ENCODE measurements at places on chromosomes 5 and 9.

DNA sequence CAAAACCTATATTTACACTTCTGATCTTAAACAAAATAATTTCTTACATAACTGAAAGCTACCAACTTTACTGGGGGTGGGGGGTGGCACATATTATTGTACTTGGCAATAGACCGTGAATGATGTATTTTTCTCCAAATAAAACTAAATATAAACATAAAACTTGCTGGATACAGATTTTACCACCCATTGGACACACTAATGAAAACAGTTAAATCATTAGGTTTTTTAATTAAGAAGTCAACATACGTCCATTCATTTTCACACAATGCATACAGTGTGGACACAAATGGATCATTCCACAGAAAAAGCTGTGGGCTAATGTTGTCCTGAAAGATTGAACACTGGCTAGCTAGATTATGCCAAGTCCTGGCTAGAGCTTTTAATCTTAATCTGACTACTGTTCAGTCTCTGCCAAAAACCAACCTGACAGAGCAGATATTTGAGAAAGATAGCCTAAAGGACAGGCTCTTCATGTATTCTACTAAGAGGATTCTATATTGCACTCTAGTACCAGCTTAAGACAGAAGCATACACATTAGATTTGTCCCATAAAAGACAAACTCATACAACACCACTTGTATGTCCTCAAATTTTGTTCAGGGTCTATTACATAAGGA is 118.1 kb downstream of the SIL1 start:
- no peak for DNase-seq

- no peak for DNase-seq
Measured at GRCh38 chr5:180803181-180804128, 849 bp upstream of the MGAT1 start.

- DNase-seq = peak; percentile 91
Measured at GRCh38 chr9:134403682-134404301, 77.5 kb downstream of the RXRA start.

DNA sequence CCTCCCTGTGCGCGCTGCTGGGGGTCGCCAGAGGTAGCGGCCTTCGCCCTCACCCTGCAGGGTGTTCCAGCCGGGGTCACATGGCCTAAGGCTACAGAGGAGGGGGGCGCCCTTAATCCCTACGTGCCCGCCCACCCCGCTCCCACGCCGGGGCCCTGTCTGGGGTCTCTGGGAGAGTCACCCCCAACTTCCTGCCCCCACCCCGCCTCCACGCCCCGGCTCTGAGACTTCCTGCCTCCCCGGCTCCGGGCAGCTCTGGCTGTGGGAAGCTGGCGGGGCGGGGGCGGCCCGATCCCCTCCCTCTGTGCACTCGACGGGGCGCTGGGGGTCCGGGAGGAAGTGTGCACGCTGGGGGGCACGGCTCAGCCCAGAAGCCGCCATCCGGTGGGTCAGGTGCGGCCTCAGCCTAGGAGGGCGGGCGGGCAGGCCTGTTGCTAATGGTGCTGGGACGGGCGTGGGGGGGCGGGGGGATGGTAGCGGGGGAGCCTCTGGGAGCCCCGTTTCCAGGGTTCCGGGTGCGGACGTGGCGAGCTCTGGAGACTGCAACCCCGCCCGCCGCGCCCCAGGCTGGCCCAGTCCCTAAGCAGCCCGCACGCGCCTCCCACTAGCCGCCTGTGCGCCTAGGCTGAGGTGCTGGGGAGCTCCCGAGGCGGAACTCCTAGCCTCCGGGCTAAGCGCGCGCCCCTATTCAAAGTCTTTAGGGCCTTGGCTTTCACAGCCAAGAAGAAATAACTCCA is 61.6 kb downstream of the CXXC5 start:
- peak; percentile 28 for DNase-seq

DNA sequence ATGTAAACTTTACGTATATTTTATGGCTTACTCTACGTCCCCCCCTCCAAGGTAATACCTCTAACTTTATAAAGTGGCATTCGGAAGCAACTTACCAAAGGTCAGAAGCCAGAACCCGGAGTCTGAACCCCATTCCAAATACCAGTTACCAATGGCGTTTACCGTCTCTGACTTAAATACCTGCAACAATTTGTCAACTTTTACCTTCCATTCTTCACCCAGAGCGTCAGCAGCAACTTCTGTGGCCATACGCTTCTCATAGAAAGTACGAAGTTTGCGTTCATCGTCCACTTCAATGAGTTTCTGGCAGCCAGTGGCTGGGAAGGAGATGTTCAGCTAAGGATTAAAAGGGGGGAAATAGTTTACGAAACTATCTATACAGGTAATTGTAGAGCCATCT is 753 bp downstream of the RPS6 start:
- no peak for DNase-seq

GRCh38 chr9:30035761-30036160 is 2348.7 kb upstream of the ACO1 start:
- no peak for DNase-seq

GRCh38 chr9:90240541-90240940 is 402.1 kb downstream of the DIRAS2 start:
- no peak for DNase-seq

GRCh38 chr9:83362341-83362995 is 175.7 kb downstream of the FRMD3 start:
- DNase-seq = no peak

DNA sequence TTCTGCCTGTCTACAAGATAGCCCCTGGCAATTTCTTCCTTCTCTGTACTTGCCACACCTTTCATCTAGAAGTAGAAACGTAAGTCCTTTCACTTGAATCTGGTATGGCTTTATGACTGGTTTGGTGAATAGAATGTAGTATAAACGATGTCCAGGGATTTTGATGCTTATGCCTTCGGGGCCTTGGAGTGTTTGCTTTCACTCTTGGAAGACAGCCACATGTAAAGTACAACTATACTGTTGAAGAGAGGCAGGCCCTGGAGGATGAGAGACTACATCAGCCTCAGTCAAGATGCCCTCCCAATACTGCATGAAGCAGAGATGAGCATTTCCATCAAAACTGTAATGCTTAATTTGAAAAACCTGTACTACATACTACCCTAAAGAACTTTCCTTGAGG is 553.8 kb upstream of the C9orf72 start:
- DNase-seq = no peak

DNA sequence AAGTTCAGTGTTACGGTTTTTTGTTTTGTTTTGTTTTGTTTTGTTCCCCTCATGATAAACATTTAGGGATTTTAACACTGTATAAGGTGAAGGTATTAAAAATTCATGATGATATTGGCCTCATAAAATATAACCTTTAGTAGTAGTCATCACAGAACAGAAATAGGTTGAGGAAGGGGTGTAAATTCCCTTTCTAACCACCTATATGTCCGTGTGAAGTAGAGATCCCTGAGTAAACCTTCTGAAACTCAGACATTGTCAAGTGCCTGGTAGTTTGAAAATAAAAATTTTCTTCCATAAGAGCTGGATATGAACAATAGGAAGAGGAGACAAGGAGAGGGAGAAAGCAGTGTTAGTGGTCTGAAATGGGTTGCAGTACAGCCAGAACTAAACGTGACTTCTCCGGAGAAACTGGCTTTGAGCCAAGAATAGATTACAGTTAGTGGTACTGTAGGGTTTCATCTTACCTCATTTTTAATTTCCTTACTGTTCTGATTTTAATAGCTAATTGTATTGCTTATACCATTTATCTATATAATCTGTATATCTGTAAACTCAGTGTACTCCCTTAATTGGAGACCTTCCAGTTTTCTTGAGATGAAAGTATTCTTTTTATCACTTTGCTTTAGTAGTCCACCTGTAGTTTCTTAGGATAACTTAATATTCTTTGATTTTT is 18.3 kb downstream of the UGCG start:
- DNase-seq = peak; percentile 45

DNA sequence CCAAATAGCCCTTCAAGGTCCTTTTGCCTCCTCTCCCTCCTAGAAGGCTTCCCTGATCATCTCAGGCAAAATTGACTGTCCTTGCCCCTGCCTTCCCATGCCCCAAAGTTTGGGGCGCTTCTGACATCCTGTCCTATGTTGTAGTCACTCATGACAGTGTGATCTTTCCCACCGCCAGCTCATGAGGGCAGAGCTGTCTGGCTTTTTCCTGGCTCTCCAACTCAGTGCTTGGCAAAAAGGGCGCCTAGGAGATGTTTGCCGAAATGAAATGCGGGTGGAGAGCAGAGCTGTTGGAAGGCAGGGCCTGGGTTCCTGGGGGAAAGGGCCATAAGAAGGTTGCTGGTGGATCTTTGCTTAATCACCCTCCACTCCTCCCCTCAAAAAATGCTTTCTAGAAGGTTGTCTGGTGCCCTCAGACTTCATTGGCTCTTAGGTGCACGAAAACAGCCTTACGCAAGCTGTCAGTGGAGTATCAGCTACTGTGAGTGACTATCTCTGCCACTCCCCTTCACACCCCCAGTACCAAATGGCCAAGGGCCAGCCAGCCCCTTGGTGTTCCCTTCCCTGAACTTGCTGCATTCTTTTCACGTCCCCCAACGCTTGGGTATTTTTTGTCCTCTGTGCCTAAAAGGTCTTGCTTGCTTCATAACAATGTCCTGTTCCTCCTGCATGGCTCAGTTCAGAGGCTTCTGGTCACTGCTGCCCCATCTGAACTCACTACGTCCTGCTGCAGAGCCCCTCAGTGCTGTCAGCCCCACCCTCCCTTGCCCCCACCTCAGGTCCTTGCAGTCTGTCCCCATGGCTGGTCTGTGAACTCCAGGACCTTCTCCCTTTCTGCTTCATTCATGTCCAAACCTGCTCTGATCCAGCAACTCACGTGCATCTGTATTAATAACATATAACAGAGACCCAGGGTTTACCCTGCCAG is 2.6 kb upstream of the SLC25A51 start:
- DNase-seq = no peak

All from iris pigment epithelial cell (primary cell).